ENCODE measurements at places on chromosomes 3 and 15.
A peak's percentile ranks its signal among the peaks of the same experiment; 100 is the strongest.

DNA sequence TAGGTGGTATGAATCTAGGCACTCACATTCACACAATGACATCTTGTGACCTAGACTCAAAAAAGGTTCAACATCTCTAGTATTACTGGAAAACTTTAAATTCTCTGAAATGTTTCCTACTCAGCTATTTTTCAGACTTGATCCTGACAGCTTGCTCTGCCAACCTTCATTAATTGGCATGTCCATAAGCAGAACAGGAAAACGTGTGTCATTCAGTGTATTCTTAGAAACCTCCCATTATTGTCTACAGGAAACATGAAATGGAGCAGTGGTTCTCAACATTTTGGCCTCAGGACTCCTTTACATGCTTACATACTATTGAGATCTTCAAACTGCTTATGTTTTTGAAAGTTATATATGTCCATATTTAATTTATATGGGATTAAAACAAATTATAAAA, 363.2 kb downstream of the NAALADL2 start:
- H3K36me3 ChIP-seq = no peaks in the 10 kb centered on the region
- no peak for DNase-seq
- H3K27me3 ChIP-seq = no peaks in the 10 kb centered on the region
- H3K27ac ChIP-seq = no peak overlapping the region

DNA sequence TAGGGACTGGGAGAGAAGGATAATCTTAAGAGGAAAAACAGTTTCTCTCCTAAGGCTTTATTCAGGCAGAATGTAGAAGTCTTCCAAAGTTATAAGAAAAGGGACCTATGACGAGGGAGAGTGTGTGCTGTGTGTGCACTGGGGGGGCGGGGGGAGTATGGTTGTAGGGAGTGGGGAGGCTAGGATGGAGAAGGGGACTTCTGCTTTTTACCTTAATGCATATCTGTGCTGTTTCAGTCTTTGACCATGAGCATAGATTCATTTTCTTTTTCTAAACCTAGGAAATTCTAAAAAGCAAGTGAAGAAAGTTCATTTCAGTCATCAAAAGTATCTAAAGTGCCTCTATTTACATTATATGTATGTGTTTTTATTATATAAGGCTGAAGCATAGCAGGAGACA, 52.6 kb upstream of the RASA2 start:
- H3K36me3 ChIP-seq = peaks cover 6% of the 10 kb centered on the region
- H3K4me3 ChIP-seq = no peak overlapping the region
- no peaks in the 10 kb centered on the region for H3K27me3 ChIP-seq
- H3K27ac ChIP-seq = no peak overlapping the region

- H3K27me3 ChIP-seq = peaks cover 5% of the 10 kb centered on the region
- no peak overlapping the region for H3K4me3 ChIP-seq
- peaks cover 3% of the 10 kb centered on the region for H3K4me1 ChIP-seq
- no peak for DNase-seq
Observed at GRCh38 chr15:68729789-68730411, 90.8 kb downstream of the ANP32A start.

- H3K4me3 ChIP-seq = no peak overlapping the region
- no peaks in the 10 kb centered on the region for H3K4me1 ChIP-seq
- no peak for DNase-seq
- H3K27me3 ChIP-seq = no peaks in the 10 kb centered on the region
- no peaks in the 10 kb centered on the region for H3K36me3 ChIP-seq
Observed at GRCh38 chr3:75129101-75129500, 514.6 kb upstream of the CNTN3 start.

- DNase-seq = no peak
- no peaks in the 10 kb centered on the region for H3K36me3 ChIP-seq
- no peaks in the 10 kb centered on the region for H3K4me1 ChIP-seq
- H3K27me3 ChIP-seq = no peaks in the 10 kb centered on the region
Observed at GRCh38 chr3:24538891-24539290, 44.2 kb upstream of the THRB start.

- no peaks in the 10 kb centered on the region for H3K36me3 ChIP-seq
- peaks cover 17% of the 10 kb centered on the region for H3K4me1 ChIP-seq
- no peak overlapping the region for H3K27ac ChIP-seq
- DNase-seq = no peak
- no peak overlapping the region for H3K4me3 ChIP-seq
Observed at GRCh38 chr3:197426121-197426566, 127.7 kb upstream of the DLG1 start.

DNA sequence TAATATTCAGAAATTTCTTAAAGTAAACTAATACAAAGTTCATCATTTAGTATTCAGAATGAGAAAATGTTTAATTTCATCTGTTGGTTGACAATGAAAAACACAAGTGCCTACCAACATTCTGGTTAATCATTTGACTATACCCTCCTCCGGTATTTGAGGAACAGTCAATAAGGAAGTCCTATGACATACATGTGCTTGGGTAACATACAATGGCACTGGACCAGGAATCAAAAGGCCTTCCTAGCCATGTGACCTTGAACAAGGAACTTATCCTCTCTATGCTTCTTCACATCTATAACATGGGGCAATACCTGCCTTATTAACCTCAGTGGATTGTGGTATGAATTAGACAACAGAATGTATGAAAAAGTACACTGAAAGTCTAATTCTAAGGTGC, 65.8 kb downstream of the ZNF280D start:
- H3K36me3 ChIP-seq = peaks cover 30% of the 10 kb centered on the region
- H3K27ac ChIP-seq = no peak overlapping the region
- no peak for DNase-seq

- peaks cover 33% of the 10 kb centered on the region for H3K36me3 ChIP-seq
- peak overlapping the region; percentile 76 for H3K27ac ChIP-seq
- peak overlapping the region; percentile 49 for H3K4me3 ChIP-seq
- peaks cover 11% of the 10 kb centered on the region for H3K27me3 ChIP-seq
Observed at GRCh38 chr3:46269556-46269955, 27.3 kb downstream of the CCR3 start.

- no peaks in the 10 kb centered on the region for H3K36me3 ChIP-seq
- no peak overlapping the region for H3K4me3 ChIP-seq
- DNase-seq = no peak
- no peaks in the 10 kb centered on the region for H3K27me3 ChIP-seq
- no peak overlapping the region for H3K27ac ChIP-seq
- no peaks in the 10 kb centered on the region for H3K4me1 ChIP-seq
Observed at GRCh38 chr3:95752199-95752598, 1062.2 kb upstream of the EPHA6 start.

DNA sequence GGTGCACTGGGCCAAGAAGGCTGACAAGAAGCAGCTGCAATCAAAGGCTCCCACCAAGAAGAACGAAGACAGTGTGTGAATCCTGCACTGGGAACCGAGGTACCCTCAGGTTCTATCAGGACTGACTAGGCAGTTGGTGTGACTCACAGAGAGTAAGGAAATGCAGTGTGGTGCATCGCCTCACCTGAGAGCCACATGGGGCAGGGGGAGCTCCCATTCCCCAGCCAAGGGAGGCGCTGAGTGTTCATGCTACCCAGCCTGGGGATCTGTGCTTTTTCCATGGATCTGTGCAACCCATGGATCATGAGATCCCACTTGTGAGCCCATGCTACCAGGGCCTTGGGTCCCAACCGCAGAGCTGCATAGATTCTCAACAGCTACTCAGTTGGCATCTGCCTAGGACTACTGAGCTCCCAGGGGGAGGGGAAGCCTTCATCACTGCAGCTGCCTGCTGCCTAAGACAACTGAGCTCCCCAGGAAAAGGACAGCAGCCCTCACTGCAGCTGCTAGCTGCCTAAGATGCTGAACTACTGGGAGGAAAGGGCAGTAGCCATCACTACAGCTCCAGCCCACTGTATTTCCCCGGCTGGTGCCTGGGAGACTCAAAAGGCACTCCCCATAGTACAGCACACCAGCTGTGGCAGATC, 6.9 kb upstream of the PLSCR2 start:
- no peak for DNase-seq
- no peaks in the 10 kb centered on the region for H3K36me3 ChIP-seq
- H3K4me1 ChIP-seq = no peaks in the 10 kb centered on the region

GRCh38 chr3:3133500-3133899, 6.8 kb downstream of the TRNT1 start:
- H3K4me3 ChIP-seq = no peak overlapping the region
- peaks cover 23% of the 10 kb centered on the region for H3K4me1 ChIP-seq
- DNase-seq = no peak

DNA sequence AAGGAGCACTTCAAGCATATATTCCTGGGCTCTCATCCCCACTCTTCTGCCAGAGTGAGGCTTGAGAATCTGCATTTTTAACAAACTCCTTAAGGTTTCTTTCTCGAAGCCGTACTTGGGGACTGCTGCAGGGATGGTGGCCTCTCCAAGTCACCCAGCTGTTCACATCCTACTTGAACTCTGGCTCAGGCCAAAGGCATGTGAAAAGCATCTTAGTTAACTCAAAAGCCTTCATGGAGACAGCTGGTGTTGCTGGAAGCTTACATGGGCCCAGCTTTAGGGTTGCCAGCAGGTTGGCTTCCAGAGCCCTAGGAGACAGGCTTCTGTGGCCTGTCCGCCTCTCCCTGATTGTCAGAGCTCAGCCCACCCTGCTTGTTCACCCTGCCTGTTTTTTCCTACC, 139.2 kb downstream of the THSD4 start:
- no peak for DNase-seq
- no peaks in the 10 kb centered on the region for H3K4me1 ChIP-seq
- no peaks in the 10 kb centered on the region for H3K36me3 ChIP-seq

DNA sequence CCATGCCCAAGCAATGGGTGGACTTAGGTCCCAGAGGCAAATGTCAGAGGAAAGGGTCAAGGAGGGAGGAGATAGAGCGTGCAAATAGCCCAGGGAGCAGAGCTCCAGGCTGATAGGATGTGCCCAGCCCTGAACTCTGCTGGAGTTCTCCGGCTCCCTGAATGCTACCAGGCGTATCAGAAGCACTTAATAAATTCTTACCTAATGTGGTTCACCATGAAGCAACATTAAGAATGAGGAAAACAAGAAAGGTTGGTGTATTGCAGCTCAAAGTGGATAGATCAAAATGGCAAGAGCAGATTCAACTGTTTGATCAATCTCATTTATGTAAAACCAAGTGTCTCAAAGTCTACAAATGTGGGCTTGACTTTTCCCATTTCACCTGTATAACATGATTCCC, 38.3 kb downstream of the PXYLP1 start:
- no peaks in the 10 kb centered on the region for H3K27me3 ChIP-seq
- no peak overlapping the region for H3K4me3 ChIP-seq

- H3K36me3 ChIP-seq = no peaks in the 10 kb centered on the region
- H3K4me1 ChIP-seq = peaks cover 5% of the 10 kb centered on the region
- DNase-seq = no peak
- no peak overlapping the region for H3K4me3 ChIP-seq
Observed at GRCh38 chr15:89004726-89005030, 83.6 kb upstream of the ABHD2 start.

GRCh38 chr15:74458473-74458872, 2.5 kb downstream of the UBL7 start:
- H3K27ac ChIP-seq = peak overlapping the region; percentile 11
- no peak for DNase-seq
- peaks cover 41% of the 10 kb centered on the region for H3K4me1 ChIP-seq
- no peak overlapping the region for H3K4me3 ChIP-seq
- peaks cover 28% of the 10 kb centered on the region for H3K36me3 ChIP-seq
- H3K27me3 ChIP-seq = no peaks in the 10 kb centered on the region

DNA sequence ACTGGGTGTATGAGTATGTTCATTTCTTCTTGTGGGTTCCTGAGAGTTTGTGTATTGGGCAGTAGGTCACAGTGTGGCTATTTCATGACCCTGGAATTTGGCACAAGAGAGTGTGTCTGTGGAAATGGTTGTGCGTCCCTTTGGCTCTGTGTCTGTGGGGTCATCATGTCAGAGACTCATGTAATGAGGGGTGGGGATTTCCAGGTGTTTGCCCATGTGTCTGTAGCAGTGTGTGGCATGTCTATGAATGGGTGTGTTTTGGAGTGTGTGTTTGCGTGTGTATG, 1.3 kb upstream of the GATA2 start:
- no peaks in the 10 kb centered on the region for H3K36me3 ChIP-seq
- no peak overlapping the region for H3K4me3 ChIP-seq
- H3K27ac ChIP-seq = no peak overlapping the region
- H3K4me1 ChIP-seq = peaks cover 10% of the 10 kb centered on the region
- no peak for DNase-seq
- H3K27me3 ChIP-seq = peaks cover 71% of the 10 kb centered on the region

DNA sequence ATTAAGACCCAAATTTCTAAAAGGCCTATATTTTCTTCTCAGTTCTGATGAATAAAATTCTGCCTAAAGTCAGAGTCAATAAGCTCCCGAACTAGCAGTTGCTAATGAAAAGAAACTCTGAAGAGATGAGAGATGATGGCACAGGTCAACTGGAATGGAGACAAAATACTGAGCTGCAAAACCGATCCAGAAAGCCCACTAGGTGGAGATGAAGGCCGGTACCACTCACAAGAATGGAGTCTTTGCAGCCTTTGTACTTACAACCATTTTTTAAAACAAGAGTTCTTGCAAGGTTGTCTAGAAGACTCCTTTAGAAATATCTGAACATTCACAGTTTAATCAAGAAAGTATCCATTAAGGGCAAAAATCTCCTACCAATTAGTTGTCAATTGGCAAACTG, 119.9 kb upstream of the TJP1 start:
- H3K27ac ChIP-seq = no peak overlapping the region
- H3K4me1 ChIP-seq = no peaks in the 10 kb centered on the region
- no peak for DNase-seq
- no peak overlapping the region for H3K4me3 ChIP-seq
- peaks cover 3% of the 10 kb centered on the region for H3K27me3 ChIP-seq

- H3K4me1 ChIP-seq = peaks cover 29% of the 10 kb centered on the region
- H3K27me3 ChIP-seq = no peaks in the 10 kb centered on the region
- no peak for DNase-seq
- peak overlapping the region; percentile 7 for H3K4me3 ChIP-seq
- H3K36me3 ChIP-seq = peaks cover 19% of the 10 kb centered on the region
Observed at GRCh38 chr3:102057781-102058421, 208.6 kb downstream of the NFKBIZ start.

DNA sequence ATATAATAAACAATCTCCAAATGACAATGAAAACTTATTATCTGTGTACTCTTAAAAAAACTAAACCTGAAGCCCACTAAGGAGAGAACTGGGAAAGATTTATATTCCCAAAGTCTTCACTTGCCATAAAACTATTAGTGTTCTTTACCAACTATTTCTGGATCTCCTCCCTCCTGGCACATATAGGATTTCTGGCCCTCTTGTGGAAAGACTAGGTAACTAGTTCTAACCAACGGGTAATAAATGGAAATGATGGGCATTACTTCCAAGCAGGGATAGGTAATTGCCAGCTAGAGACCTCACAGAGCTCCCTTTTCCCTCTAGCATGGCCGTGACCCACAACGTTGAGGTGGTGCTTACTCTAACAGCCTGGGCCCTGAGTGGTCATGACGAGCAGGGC, 110.1 kb downstream of the DNAH12 start:
- H3K4me1 ChIP-seq = no peaks in the 10 kb centered on the region
- H3K27ac ChIP-seq = no peak overlapping the region
- H3K36me3 ChIP-seq = no peaks in the 10 kb centered on the region
- H3K4me3 ChIP-seq = no peak overlapping the region
- H3K27me3 ChIP-seq = peaks cover 10% of the 10 kb centered on the region

- no peak overlapping the region for H3K4me3 ChIP-seq
- peaks cover 8% of the 10 kb centered on the region for H3K36me3 ChIP-seq
Observed at GRCh38 chr15:98727115-98728040, 79.0 kb downstream of the IGF1R start.

DNA sequence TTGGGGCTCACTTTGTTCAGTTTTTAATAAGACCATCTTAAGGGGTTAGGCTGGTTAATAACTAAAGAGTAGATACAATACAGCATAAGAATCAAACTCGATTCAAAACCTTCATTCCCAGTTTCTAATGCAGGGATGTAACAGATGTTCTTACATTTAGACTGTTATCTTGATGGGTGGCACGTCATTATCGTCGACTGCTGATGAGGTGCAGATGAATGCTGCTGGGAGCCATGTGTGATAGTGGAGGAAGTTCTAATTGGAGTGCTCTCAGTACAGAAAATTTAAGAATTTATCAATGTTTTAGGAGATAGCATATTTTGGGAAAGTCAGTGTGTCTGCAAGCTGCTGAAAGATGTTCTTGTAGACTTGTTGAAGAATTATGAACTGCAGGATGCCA, 331.5 kb downstream of the PTPRG start:
- DNase-seq = no peak
- no peak overlapping the region for H3K4me3 ChIP-seq
- H3K4me1 ChIP-seq = peaks cover 11% of the 10 kb centered on the region
- H3K27ac ChIP-seq = no peak overlapping the region
